Activated CD8-positive, alpha-beta T cell treated with anti-CD3 and anti-CD28 coated beads, Interleukin-2, amount 10 ng/mL, durations not matched to agents 7 days and 5 days (primary cell): ENCODE measurements at places on chromosomes 2 and 18. TPM values are rescaled to one million over a fixed set of nuclear protein-coding genes. Genes with fewer than 3 reads are reported as not detected.

GRCh38 chr2:24456599-24457556, 34.2 kb upstream of the NCOA1 start:
- H3K4me3 ChIP-seq, result no peak overlapping the region
- H3K27ac ChIP-seq, result no peak overlapping the region
- DNase-seq, result no peak

DNA sequence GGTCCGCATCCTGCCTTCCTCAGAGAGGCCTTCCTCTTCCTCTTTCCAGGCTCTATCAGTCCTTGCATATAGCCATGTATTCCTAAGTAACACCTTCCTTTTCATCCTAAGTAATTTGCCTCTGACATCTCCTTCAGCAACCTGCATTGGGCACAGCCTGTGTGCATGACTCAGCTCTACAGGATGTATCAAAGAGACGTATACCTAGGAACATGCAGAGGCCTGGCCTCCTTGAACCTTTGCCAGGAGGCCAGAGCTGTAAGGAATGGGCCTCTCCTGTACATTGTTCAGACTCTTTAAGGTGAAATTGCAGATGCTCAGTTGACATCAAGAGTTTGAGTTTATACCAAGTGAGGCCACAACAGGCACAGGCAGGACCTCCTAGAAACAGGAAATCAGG, 76.0 kb upstream of the CELF4 start:
- no peak overlapping the region for H3K27ac ChIP-seq
- H3K4me3 ChIP-seq, result no peak overlapping the region
- DNase-seq, result no peak
- no peaks in the 10 kb centered on the region for H3K36me3 ChIP-seq

GRCh38 chr2:240703417-240704341, 12.0 kb downstream of the AQP12A start:
- no peaks in the 10 kb centered on the region for H3K36me3 ChIP-seq
- no peak overlapping the region for H3K27ac ChIP-seq
- no peak overlapping the region for H3K4me3 ChIP-seq
- H3K4me1 ChIP-seq, result peaks cover 21% of the 10 kb centered on the region
- no peak for DNase-seq

GRCh38 chr2:2020897-2021296, 276.6 kb upstream of the PXDN start:
- H3K4me1 ChIP-seq, result no peaks in the 10 kb centered on the region
- no peak overlapping the region for H3K4me3 ChIP-seq
- no peak overlapping the region for H3K27ac ChIP-seq

Gene NTSR2
- not detected for total RNA-seq

Gene TBR1
- total RNA-seq, result 0.10 TPM

Gene TUBA3D
- total RNA-seq, result not detected

- no peaks in the 10 kb centered on the region for H3K36me3 ChIP-seq
- no peaks in the 10 kb centered on the region for H3K4me1 ChIP-seq
- DNase-seq, result no peak
- H3K27me3 ChIP-seq, result no peaks in the 10 kb centered on the region
- no peak overlapping the region for H3K4me3 ChIP-seq
- H3K27ac ChIP-seq, result no peak overlapping the region
Observed at GRCh38 chr2:58377181-58377580, 136.1 kb upstream of the FANCL start.

- H3K36me3 ChIP-seq, result peaks cover 10% of the 10 kb centered on the region
- no peaks in the 10 kb centered on the region for H3K27me3 ChIP-seq
- H3K27ac ChIP-seq, result no peak overlapping the region
- no peak for DNase-seq
- no peak overlapping the region for H3K4me3 ChIP-seq
Observed at GRCh38 chr2:2061091-2061696, 269.9 kb downstream of the MYT1L start.

DNA sequence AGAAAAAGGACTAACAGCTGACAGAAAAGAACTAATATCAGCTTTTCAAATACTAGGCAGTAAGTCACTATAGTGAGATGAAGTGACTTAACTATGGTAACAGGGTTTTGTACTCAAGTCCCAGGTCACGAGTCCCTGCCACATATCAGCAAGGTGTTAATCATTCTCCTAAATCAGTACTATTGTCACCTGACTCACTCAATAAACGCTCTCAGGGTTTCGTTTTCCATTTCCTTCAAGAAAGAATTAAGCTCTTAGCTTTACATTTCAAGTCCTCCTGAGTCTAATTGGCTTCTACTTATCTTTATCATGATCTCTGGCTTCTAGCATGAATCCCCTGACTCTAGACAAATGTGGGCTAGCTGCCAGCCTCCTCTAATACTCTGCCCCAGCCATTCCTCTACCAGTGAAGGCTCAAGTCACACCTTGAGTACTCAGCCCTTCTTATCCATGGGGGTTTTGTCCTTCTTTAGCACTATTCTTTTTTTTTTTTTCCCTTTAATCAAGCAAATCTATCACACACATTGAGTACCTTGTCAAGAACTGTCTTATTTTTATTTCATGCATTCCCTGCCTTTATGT, 20.0 kb downstream of the BUB1 start:
- no peak for DNase-seq
- no peak overlapping the region for H3K4me3 ChIP-seq
- H3K27me3 ChIP-seq, result no peaks in the 10 kb centered on the region

DNA sequence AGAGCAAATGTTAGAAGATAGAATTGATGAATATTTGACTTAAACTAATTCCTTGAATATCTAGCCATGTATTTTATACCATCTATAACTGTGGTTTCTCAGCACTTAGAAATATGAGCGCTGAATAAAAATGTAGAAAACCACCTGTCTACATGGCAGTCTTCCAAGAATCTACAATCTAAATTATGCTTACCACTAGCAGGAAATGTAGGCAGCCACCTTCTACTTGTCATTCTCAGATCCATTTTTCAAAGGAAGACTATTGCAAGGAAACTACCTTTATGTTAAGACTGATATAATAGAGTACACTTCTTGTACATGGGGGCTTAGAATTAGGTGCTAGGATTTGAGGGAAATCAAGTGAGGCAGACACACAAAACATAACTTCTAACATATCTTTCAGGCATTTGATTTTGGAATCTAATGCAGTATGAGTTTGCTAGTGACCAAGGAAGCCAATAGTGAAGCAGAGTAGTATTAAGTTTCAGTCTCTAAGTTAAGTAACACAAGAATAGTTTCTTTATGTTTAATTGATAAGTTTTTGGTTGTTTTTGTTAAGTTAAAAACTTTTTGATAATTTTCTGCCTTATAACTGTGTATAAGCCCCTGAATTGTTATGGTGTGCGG, 175.9 kb upstream of the ITGA4 start:
- DNase-seq, result no peak
- peaks cover 39% of the 10 kb centered on the region for H3K4me1 ChIP-seq
- peak overlapping the region; percentile 20 for H3K4me3 ChIP-seq
- H3K27me3 ChIP-seq, result no peaks in the 10 kb centered on the region

Gene SP100
- total RNA-seq, result 309 TPM

Gene MAP3K19
- total RNA-seq, result not detected

- H3K36me3 ChIP-seq, result no peaks in the 10 kb centered on the region
- no peak overlapping the region for H3K4me3 ChIP-seq
- H3K27me3 ChIP-seq, result peaks cover 33% of the 10 kb centered on the region
- no peak overlapping the region for H3K27ac ChIP-seq
Observed at GRCh38 chr2:232522623-232523401, 2.6 kb downstream of the PRSS56 start.

- H3K4me1 ChIP-seq, result no peaks in the 10 kb centered on the region
- peaks cover 12% of the 10 kb centered on the region for H3K27me3 ChIP-seq
- no peaks in the 10 kb centered on the region for H3K36me3 ChIP-seq
- DNase-seq, result no peak
- no peak overlapping the region for H3K27ac ChIP-seq
Observed at GRCh38 chr18:50749421-50749820, 70.4 kb downstream of the MRO start.

DNA sequence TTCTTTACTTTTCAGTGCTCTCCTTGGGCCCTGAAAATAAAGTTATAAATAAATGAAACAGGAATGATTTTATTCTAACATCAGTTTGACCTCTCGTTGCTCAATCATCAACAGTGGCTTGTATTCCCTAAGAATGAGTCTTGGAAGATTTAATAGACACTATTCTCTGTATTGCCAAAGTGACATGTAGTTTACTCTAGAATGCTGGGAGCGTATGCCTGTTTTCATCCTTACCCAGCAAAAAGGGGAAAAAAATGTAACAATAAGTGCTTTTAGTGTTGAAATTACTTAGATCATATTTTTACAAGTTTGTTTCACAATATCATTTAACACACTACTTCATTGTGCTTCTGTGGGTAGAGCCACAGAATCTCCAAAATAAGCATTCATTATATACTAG, 240.6 kb upstream of the CWC22 start:
- no peak overlapping the region for H3K4me3 ChIP-seq
- H3K36me3 ChIP-seq, result no peaks in the 10 kb centered on the region
- H3K27ac ChIP-seq, result no peak overlapping the region
- DNase-seq, result no peak
- H3K4me1 ChIP-seq, result no peaks in the 10 kb centered on the region

DNA sequence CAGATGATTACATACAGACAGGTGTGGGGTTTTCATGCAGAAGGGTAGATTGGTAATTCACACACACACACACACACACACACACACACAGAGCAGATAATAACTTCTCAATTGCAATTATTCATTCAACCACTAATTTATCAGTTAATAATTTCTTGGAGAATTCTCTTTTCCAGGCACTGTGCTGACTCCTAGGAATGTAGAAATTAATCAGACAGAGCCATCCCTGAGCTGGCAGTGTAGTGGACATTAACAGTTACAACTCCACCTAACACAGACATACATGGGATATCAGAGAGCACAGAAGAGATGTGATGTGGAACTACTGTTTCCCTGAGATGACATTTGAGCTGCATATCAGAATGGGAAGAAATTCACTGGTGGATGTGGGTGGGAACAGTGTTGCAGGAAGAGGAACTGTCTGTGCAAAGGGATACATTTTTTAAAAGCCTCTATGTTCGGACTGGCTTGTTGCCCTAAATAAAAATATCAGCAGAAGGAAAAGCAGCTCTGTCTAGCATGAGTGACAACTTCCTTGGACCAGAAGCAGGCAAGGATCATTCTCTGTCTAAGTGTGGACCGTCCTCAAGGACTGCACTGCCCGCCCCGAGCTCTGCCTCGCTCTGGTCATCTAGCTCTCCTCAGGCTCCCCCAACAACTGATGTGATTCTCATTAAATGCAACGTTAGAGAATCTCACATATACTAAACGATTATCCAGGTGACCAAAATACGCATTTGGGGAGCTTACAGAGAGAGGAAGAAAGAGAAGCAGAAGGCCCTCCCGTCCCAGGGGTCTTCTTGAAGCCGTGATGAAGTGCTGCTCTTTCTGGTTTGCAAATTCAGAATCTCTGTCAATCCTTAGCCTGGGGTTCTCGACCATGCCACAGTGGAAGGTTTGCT, 173.4 kb upstream of the TRIB2 start:
- H3K27me3 ChIP-seq, result peaks cover 2% of the 10 kb centered on the region
- no peak overlapping the region for H3K27ac ChIP-seq
- H3K36me3 ChIP-seq, result no peaks in the 10 kb centered on the region

Gene RBM43
- total RNA-seq, result 4.4 TPM

Gene SCYGR4
- total RNA-seq, result not detected

DNA sequence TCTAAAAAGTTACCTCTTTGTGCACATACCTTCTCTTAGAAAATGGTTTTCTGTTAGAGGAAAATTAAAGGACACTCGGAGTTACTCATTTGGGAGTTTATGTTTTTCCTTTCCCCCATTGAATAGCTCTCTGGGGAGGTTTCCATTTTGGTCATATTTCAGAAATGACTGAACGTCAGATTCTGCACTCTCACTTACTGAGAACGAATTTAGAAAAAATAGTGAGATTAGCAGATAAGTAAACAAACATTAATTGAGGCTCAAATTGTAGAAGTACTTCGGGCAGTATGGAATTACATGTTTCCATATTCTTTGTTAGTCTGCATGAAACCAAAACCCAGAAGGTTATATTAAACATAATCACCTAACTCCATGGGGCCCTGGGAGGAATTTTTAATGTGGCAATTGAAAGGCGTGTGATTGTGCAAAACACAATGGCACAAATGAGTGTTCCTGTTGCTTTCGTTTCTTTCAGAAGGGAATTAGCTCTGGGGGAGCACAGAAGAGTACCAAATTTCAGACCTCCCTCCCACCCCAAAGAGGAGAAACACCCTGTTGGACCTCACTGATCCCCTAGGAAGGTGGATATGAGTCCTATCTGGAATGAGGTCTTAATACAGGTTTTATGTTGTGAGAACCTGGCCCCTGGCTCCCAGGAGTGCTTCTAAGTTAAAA, 212.3 kb downstream of the BCL2 start:
- peaks cover 11% of the 10 kb centered on the region for H3K36me3 ChIP-seq
- no peak overlapping the region for H3K27ac ChIP-seq
- no peak for DNase-seq
- no peak overlapping the region for H3K4me3 ChIP-seq
- peaks cover 34% of the 10 kb centered on the region for H3K4me1 ChIP-seq

Gene ONECUT2
- not detected for total RNA-seq

Gene KCNIP3
- not detected for total RNA-seq

Gene CDH19
- total RNA-seq, result not detected

DNA sequence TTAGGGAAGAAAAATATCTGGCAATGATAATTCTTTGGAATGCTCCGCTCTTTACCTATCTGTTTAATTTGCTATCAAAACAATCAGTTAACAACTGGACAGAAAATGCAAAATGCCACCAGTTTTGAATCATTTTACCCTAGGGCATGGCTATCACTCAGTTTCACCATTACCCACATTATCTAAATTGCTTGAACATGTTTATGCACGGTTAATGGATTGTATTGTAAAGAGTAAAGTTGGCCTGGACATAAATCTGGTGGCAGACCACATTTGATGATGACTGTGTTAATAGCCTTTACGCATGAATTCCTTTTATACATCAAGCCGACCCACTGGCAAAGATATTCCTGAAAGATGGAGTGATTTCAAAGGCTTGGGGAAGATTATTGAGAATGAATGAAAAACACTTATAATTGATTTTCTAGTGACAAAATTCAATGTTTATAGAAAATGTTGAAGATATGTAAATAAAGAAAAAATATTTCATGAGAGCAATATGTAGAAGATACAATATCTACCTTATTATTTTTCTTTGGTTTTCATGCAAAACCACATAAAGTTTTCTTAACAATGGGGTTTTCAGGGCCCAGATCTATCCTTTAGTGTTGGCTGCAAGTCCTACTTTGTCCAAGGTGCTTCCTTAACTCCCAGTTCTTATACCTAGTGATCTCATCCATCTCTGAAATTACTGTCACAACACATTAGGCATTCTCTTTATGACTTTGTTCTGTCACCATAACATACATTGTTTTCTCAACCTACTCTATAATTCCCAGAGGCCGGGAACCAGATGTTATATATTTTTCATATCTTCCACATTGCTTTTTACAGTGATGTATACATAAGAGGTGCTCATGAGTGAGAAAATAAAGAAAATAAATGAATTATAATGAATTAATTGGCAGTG, 265.1 kb downstream of the RIT2 start:
- H3K36me3 ChIP-seq, result no peaks in the 10 kb centered on the region
- H3K27me3 ChIP-seq, result no peaks in the 10 kb centered on the region
- DNase-seq, result no peak

DNA sequence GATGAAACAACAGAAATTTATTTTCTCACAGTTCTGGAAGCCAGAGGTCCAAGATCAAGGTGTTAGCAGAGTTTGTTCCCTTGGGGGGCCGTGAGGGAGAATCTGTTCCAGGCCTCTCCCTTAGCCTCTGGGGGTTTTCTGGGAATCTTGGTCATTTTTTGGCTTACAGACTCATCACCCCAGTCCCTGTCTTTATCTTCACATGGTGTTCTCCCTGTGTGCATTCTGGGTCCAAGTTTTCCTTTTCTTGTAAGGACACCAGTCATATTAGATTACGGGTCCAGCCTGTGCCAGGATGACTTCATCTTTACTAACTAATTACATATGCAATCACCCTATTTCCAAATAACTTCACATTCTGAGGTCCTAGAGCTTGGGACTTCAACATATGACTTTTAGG, 292.5 kb upstream of the TRIB2 start:
- H3K4me1 ChIP-seq, result peaks cover 10% of the 10 kb centered on the region
- H3K4me3 ChIP-seq, result no peak overlapping the region
- no peak for DNase-seq
- peaks cover 2% of the 10 kb centered on the region for H3K27me3 ChIP-seq
- no peaks in the 10 kb centered on the region for H3K36me3 ChIP-seq
